Endothelial cell of umbilical vein (primary cell): ENCODE measurements at places on chromosomes 13 and 19. TPM values are rescaled to one million over a fixed set of nuclear protein-coding genes. Genes with fewer than 3 reads are reported as not detected.

GRCh38 chr13:51045451-51045850 is 65.6 kb downstream of the C13orf42 start:
- no peak for DNase-seq

GRCh38 chr13:99987154-99988019 is 5.8 kb downstream of the ZIC2 start:
- no peak for DNase-seq

GPATCH1 gene
- total RNA-seq = 8.1 and 9.2 TPM in 2 replicates

- no peak for DNase-seq
Observed at GRCh38 chr13:64938660-64939059, 2291.5 kb downstream of the PCDH9 start.

SSC5D gene
- 1.0 and 1.3 TPM in 2 replicates for total RNA-seq
